Left lobe of liver (tissue), 2 donors: ENCODE measurements at places on chromosomes 2 and 18. TPM values are rescaled to one million over a fixed set of nuclear protein-coding genes. Genes with fewer than 3 reads are reported as not detected.

RNF125 gene
- total RNA-seq = 9.0 TPM

ASAP2 gene
- total RNA-seq = 4.0 TPM

GTF2A1L gene
- total RNA-seq = not detected

GRCh38 chr18:74906184-74906583, 302.8 kb downstream of the PTGR3 start:
- DNase-seq = no peak

GRCh38 chr2:36322108-36322507, 33.5 kb upstream of the CRIM1 start:
- DNase-seq = no peak

- no peak for DNase-seq
These were observed 121.2 kb downstream of the NRP2 start for GRCh38 chr2:205803500-205803899.

DNA sequence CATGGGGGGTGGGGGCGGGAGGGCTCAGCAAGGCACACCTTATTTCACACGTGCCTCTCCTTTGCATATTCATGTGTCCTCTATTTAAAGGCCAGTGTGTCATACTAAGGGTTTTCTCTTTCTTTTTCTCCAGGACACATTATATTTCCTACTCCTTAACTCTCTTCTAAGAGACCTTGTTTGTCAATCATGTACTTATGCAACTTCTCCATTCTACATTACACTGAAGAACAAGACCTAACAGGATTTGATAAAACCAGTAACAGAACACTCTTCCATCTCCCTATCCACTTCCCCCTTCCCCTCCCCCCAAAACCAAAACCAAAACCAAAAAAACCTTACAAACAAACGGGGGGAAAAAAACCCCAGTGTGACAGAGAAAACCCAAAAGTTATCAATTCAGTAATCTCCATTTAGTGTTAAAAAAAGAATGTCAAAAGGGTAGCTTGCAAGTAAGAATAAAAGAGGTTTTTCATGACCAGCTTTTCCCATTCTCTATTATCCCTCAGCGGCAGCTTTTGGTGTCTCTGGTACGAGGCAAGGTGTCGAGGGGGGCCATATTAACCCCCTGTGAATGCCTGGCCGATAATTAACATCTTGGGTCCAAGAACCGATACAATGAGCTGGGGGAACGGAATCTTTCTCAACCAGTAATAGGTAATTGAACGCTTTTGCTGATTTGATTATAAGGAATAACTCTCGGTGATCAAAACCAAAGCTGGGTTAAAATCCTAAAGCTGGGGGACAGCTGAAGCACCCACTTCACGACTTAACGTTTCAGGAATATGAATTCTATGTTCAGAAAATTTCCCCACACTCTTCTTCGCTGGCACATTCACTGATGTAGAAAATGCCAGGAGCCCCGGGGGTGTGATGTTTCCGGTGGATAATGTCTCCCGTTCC, 191.0 kb upstream of the TCF4 start:
- no peak for DNase-seq

DNA sequence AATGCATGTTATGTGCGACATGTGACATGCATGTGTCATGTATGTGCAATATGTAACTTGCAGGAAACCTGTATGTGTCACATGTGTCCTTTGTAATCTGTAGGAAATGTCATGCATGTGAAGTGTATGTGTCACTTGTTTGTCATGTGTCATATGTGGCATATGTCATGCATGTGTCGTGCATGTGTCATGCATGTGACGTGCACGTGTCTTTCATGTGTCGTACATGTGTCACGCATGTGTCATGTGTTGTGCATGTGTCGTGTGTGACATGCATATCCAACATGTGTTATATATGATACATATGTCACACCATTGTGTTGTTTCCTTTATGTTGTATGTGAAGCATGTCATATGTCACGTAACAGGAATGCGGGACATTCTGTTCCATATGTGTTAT, 2153.2 kb upstream of the PIK3C3 start:
- DNase-seq = no peak

DNA sequence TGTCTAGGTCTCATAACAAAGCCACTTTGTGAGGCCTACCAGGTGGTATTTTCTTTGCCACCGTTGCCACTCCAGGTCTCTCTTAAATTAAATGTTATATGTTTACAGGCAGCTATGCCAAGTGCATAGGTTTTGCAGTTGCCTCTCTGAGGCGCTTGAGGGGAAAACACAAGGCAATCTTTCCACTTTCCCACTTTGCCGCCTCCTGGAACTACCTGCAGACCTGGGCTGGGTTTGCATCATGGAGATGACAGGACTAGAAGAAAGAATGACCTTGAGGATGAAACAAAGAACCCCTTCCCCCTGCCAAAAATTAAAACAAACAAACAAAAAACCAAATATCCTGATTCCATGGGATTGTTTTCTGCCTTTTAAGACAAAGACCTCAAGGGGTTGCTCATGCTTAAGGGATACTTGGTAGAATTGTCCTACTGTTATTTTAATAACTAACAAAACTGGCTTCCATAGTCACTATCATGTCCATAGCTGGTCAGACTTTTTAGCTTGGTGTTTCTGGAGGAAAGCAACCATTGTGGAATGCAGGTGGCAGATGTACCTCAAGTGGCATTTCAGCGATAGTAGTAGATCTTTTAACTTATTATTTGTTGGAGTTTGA, 159.9 kb downstream of the PRPF40A start:
- no peak for DNase-seq

- no peak for DNase-seq
These were observed 171.1 kb upstream of the NRP2 start for GRCh38 chr2:205511221-205511620.

DNA sequence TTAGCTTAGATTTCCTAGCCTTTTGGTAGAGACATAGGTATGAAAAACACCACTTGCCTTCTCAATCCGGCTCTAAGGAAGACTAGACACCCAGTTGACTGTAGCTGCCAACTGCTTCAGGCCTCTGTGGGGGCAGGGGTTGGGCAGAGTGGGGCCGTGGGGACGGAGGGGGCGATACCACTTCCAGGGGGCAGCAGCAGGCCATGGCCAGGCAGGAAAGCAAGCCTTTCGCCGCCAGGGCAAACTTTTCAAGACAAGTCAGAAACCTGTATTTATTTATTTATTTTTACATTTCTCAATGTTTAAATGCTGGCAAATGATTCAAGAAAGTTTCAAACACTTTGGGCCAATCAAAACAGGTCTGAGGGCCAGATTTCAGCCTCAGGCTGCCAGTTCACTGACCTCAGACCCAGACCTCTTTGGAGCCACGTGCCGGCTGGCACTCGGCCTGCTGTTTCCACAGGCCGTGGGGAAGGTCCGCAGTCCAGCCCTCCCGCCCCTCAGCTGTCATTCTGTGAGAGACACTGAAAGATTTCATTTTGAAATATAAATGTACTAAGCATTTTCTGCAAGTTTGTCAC, 63.8 kb downstream of the MEX3C start:
- DNase-seq = peak; percentile 94

GRCh38 chr2:12008425-12009061, 262.1 kb downstream of the LPIN1 start:
- DNase-seq = no peak

GRCh38 chr2:189372688-189373257, 68.5 kb upstream of the WDR75 start:
- DNase-seq = no peak

- no peak for DNase-seq
These were observed 157.3 kb downstream of the CTNNA2 start for GRCh38 chr2:79670198-79670597.
